ENCODE measurements at places on chromosomes 4 and X.

DNA sequence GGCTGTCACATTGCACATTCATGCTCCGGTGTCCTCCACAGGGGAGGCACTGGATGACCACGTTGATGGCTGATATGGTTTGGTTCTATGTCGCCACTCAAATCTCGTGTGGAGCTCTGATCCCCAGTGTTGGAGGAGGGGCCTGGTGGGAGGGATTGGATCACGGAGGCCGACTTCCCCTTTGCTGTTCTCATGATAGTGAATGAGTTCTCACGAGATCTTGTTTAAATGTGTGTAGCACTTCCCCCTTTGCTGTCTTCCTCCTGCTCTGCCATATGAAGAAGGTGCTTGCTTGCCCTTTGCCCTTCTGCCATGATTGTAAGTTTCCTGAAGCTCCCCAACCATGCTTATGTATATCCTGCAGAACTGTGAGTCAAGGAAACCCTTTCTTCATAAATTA lies 22.3 kb upstream of the NAT8L start:
- no peak for DNase-seq

- DNase-seq: no peak
These were observed 47.5 kb upstream of the WDR19 start for GRCh38 chr4:39134683-39135306.

DNA sequence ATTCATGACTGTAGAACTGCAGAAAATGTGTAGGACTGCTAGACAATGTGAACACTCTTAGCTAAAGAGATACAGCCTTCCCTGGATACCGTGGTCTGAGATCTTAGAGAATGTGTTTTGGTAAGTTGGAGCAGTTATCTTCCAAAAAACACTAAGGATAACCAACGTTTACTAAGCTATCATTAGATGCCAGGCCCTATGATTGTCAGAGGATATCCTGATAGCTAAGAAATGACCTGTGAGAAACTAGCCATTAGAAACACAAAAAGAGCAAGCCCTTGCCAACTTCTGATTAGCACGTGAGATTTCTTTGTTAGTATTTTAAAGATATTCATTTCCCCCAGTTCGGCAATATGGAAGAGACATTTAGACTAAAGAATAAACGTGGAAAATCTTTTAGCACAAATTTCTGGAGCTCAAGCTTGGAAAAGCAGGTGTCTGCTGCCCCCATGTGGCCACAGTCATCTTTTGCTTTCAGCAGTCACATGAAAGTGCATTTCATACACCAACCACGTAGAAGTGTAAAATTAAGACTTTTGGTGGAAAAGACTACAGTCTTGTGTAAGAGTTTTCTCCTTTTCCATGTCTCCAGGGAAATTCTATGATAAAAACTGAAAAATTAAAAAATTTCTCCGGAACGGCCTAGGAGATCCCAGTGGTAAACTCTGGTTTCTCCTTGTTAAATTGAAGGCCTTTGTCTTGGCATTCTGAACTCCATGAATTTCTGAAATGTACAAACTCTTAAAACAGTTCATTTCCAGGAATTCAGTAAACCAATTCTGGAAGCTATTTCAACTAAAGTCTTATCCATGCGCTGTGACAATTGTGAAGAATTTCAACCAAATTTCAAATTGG lies 136.4 kb downstream of the ZNF674 start:
- peak; percentile 36 for DNase-seq

DNA sequence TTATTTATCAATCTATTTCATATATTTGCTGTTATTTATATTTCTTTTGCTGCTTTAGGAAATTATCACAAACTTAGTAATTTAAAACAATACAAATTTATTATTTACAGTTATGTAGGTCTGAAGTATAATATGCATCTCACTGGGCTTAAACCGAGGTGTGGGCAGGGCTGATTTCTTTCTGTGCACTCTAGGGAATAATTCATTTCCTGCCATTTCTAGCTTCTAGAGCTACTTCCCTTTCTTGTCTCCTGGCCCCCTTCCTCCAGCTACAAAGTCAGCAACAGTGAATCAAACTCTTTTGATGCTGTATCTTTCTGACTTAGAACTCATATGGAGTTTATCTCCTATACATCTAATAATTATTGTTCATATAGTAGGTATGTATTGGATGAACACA lies 303.5 kb upstream of the ARSJ start:
- no peak for DNase-seq

GRCh38 chr4:184950117-184950830 lies 68.0 kb upstream of the HELT start:
- DNase-seq: no peak

DNA sequence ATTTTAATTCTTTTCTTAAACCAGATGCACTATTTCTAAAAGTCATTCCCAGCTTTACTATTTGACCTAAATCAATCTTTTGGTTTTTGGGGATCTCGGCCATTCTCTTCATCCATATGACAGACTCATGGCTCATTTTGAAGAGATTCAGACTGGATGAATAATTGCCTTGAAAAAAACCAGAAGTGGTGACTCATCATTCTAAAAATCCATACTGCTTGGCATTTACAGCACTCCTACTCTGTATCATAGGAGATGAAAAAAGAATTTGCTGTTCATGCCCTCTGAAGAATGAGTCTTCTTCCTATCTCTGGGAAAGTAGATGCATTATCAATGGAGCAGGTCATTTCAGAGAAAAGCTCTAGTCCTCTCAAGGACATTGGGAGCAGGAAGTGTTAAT lies 220.5 kb upstream of the RPS6KA3 start:
- DNase-seq: no peak

GRCh38 chr4:76757418-76757939 lies 140.5 kb downstream of the SOWAHB start:
- DNase-seq: no peak

- no peak for DNase-seq
These were observed 126.3 kb downstream of the RAPGEF2 start for GRCh38 chr4:159229164-159229563.

GRCh38 chr4:155889031-155889793 lies 14.3 kb upstream of the TDO2 start:
- no peak for DNase-seq

DNA sequence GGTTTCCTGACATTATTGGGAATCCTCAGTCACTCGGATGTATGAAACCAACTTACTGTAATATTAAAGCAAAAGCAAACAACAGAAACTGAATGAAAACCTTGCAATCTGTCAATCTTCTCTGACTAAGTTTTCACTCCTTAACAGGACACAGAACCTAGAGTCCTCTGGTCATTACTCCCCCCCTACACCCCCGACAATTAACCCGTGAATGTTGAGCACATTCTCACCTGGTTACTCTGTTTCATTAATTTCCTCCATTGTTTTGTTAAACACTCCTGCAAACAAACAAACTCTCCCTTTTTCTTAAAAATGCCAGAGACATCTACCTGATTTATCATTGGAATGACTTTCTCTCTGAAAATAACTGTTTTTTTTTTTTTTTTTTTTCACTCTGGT lies 469.0 kb upstream of the PRKX start:
- DNase-seq: no peak

DNA sequence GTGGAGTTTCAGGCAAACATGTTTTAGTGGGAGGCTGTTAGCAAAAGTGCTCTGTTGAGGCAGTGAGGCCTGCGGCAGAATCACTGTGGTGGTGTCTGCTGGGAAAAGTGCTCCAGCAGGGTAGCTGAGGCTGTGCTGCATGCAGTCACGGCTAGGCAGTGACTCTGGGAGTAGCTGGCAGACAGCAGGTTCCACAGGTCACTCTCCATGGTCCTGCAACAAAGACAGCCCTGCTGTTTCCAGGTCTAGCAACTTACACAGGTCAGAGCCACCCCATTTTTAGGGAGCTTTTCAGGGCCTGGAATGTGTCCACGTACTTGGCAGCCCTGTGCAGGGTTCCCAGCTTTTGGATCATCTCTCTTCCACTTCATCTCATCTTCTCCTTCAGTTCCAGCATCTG lies 184.3 kb downstream of the NAA11 start:
- no peak for DNase-seq

GRCh38 chr4:8287343-8288280 lies 18.1 kb downstream of the HTRA3 start:
- no peak for DNase-seq

DNA sequence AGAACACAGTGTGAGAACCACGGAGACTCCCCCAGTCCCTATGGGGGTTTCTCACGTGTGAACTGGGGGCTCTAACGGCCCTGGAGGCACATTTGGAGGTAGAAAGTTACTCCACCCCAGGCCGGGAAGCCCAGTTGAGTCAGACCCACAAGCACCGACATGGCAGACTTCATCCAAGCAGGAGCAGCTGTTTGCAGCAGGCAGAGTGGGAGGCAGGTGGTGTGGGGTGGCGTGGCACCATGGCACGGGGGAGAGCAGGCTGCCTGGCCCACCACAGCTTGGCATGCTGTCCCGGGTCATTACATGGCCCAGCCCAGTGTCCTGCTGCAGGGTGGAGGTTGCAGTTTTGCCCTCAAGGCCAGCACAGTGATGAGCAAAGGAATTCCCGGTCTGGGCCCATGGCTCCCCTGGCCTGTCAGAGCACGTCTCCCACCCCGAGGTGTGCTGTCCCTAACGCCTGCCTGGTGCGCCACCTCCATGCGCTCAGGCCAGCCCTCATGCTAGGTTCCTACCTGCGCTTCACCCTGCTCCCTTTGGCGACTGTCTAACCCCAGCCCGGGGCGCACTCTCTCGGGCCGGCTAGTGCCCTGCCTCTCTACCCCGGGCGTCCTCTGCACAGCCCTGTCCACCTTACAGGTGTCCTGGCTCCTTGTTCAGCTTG lies 90.6 kb upstream of the AFAP1 start:
- DNase-seq: no peak

- no peak for DNase-seq
These were observed 197.6 kb upstream of the KLF3 start for GRCh38 chr4:38466401-38466800.

- no peak for DNase-seq
These were observed 2362.2 kb upstream of the AGA start for GRCh38 chr4:179804440-179804839.

DNA sequence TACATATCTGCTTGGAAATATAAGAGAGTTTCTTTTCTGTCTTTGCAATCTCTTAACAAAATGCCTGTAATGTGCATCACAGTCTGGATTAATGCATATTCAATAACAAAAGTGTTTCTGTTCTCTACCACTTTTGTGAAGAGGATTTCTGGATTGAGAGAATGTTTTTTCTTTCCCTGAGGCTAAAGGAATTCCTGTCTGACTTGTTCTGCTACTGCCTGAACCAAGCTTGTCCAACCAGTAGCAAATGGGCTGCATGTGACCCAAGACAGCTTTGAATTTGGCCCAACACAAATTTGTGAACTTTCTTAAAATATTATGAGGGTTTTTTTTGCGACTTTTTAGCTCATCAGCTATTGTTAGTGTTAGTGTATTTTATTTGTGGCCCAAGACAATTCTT lies 1133.9 kb downstream of the SH3BGRL start:
- DNase-seq: no peak

DNA sequence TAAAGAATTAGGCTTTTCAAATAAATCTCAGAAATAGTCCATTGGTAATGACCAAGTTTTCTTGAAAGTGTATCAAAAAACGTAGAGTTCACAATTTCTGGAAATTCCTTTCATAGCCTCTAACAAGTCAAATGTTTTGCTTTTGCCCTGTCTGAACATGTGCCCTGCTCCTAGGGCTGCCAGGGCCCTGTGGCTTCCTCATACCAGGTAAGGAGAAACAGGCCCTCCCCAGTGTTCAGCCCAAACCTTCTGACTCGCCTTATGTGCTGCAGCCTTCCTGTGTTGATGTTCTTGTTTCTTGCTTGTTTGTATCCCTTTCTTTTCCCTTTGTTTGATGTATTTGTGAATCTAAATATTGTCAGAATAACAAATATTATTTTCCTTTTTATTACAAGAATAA lies 146.1 kb upstream of the PACRGL start:
- DNase-seq: no peak

DNA sequence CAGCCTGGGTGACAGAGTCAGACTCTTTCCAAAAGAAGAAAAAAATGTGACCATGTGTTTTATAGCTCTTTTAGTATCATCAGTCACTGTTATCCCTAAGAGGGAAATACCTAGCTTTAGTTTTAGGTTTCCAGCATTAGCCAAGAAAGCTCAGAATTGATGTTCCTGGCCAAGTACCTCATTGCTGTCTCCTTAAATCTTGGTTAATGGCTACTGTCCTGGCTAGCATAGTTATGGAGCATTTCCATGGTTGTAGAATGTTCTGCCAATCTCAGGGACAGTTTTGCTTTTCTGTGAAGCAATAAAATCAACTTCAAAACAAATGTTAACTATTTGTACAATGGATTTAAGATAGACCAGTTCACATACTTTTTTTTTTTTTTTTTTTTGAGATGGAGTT lies 74.4 kb downstream of the HTT start:
- DNase-seq: no peak

DNA sequence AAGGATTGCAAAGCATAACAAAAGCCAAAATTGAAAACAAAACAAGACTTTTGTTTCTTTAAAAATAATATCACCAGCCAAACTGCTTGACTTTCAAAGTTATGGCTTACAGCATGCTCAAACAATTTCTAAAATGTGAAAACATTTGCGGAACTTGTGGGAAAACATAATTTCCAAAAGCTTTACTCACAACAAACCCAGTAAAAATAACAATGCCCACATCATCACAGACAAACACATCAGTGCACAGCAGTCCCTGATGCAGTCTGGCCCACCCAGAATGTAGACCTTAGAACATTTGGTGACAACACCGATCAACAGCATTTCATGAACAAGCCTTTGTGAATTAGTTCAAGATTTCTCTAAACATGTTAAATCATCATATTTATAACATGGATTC lies 98.9 kb downstream of the ARHGAP6 start:
- DNase-seq: no peak

All from breast epithelium (tissue), 4 donors.